ENCODE measurements at places on chromosomes 1 and 21.
A peak's percentile ranks its signal among the peaks of the same experiment; 100 is the strongest.

GRCh38 chr1:12615159-12615864, 2.7 kb downstream of the DHRS3 start:
- no peak for DNase-seq

DNA sequence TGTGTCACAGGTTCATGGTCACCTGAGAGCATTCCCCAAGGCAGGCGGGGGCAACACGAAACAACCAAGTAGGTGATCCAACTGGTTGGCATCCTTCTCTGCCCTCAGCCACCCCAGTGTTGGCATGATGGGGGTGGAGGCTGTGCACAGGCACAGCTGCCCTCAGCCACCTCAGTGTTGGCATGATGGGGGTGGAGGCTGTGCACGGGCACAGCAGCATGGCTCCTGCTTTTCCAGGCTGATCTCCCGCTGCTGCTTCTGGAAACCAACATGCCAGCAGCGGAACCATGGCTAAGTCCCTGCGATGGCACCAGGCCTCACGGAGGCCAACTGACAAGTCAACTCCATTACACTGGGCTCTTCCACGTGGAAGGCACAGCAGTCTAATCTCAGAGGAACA, 447.8 kb downstream of the PTPRU start:
- DNase-seq = peak; percentile 3

DNA sequence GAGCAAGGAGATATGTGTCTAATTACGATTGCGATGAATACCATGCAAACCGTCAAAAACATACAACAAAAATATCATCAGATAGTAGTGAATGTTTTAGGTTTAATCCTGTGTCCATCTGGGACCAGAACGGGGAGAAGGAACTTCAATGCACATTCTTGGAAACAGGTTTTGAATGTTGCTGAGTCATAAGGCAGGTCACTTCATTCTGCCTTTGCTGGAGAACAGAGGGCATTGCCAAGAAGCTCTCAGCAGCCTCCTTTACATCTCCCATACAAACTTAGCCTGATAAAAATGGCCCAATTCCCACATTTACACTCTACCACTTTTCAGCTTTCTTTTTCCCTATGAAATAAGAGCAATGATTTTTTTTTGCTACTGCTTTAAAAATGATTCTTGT, 78.0 kb upstream of the KCNJ6 start:
- DNase-seq = no peak

GRCh38 chr1:60421965-60422364, 348.4 kb upstream of the C1orf87 start:
- DNase-seq = no peak

GRCh38 chr1:77796695-77797405, 17.4 kb downstream of the MIGA1 start:
- DNase-seq = no peak
